ENCODE measurements at places on chromosomes 4 and X.

DNA sequence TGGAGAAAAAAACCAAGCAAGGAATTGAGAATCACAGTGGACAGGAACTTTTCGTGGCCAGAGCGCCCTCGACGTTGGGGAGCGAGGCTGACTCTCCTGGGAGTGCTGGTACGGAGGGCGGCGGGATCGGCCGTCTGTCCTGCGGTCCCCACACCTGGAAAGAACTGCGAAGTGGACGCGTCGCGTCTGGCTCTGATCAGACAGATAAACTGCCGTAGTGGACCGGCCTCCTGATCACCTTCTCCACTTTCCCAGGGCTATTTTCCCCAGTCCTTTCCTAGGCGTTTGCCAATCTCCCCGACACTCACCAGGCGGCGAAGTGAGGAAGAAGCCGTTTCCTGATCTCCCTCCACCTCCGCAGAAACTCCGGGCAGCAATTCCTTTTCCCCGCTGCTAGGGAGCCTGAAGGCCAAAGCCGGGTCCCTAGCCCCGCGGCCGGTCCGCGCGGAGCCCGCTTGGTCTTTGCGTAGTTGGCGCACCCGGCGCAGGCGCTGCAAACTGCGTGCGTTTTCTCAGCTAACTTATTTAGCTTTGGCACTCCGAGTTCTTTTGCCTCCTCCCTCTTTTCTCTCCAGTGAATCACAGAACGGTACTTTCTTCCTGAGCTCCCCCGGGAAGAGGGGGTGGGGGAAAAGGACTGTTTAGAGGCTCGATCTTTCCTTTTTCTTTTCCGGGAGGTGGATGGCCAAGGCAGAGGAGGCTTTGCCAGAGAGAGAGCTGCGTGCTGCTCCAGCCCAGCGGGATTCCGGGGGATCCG lies at the start of gene ARSJ:
Gene ARSJ (minus strand): TSS at position 500 of the 757 bp plus-strand sequence. CDS start 813 bp downstream, outside the sequence.
- no peak for DNase-seq

DNA sequence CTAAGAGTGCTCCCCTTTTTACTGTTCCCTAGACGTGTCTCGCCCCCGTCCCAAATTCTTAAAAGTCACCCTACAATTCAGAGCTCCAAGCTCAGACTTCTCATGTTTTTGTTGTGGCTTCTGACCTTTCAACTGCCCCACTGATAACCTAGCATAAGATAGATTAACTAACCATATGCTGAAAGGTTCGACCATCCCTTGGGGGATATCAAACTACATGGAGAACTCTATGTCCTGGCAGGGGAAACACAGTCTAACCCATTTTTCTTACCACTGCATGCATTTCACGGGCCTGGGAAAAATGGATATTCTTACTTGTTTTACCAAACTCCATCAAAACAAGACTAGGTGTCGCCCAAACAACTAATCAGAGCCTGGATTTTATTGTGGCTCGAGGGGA lies 236.4 kb upstream of the MID1 start:
- no peak for DNase-seq

GRCh38 chrX:13340182-13340791 lies 20.4 kb upstream of the ATXN3L start:
- no peak for DNase-seq

DNA sequence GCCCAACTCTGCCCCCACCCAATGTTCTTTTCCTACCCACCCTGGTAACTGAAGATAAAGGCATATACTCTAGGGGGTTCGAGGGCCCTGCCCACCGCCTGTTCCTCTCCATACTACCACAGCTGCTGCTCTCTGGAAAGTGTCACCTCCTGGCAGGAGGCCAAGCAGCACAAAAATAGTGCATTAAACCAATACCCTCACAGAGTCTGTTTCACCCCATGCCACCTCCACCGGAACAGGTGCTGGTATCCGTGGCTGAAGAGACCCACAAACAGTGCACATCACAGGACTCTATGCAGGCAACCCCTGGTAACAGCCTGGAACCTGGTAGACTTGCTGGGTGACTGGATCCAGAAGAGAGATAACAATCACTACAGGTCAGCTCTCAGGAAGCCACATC lies 85.1 kb upstream of the CTSO start:
- DNase-seq: no peak

DNA sequence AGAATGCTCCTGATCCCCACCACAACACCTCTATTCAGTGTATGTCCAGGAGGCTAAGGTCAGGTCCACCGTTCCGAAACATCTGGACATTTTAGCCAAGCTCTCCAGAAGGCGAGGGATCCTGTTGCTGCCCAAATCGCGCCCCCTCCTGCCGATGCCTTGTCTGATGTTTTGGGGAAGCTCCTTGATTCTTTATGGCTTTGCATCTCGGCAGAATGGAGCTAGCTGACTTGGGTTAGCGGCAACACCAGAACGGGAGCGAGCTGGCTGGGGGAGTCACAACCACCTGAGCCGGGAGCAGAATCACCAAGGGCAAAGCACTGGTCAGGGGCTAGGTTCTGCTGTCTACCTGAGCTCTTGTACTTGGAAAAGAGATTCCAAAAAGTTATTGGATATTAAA lies 6.6 kb upstream of the POU3F4 start:
- DNase-seq: no peak

DNA sequence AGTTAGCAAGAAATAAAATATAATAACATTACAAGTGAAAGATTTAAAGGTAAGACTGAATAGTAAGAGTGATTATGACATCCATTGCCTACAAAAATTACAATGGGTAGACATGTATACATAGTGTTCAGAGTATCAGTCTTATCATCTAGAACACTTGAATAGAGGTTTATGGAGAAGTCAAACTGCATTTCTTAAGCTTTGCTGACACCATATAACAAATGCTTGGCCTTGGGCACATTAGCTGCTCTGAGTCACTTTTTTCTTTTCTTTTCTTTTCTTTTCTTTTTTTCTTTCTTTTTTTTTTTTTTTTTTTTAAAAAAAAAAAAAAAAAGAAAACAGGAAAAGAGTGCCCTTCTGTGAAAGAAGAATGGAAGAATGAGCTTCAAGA lies 220.0 kb downstream of the SPCS3 start:
- DNase-seq: no peak

GRCh38 chr4:73311428-73311827 lies 52.8 kb upstream of the ANKRD17 start:
- DNase-seq: peak; percentile 45

DNA sequence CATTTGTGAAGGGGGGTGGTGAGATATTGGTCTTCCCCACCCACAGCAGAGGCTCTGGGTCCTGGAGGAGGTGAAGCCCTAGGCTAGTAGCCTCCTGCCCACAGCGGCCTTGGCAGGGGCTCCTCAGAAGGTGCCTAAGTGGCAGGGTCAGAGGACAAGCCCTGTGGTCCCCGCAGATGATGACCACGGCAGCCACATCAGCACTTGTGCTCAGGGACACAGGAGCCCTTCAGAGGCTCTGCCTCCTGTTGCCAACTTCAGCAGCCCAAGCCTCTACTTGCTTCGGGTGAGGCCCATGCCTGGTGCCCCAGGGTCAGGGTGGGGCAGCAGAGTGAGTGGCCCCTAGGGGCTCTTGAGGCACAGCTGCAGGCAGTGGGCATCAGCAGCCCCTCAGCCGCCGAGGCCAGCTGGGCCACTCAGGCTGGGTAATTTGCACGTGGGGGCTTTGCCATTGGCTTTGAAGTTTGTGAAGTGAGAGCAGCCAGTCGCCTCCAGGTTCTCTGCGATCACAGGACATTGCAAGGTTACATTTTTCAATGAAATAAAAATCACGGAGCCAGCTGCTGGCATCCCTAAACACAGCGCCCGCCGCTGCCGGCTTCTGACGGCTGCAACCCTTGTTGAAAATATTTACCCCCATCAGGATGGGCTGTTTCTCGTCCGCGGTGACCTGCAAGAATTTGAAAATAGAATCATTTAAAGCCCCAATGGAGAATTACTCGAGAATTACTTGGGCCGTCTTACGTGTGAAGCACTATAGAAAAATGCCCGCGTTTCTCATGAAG lies 108.5 kb downstream of the HMX1 start:
- DNase-seq: no peak

- no peak for DNase-seq
These were observed 62.2 kb upstream of the PRPS1 start for GRCh38 chrX:107565931-107566603.

GRCh38 chr4:28287831-28288233 lies 1427.2 kb downstream of the STIM2 start:
- no peak for DNase-seq

GRCh38 chr4:6740347-6740746 lies 24.4 kb downstream of the BLOC1S4 start:
- DNase-seq: no peak

DNA sequence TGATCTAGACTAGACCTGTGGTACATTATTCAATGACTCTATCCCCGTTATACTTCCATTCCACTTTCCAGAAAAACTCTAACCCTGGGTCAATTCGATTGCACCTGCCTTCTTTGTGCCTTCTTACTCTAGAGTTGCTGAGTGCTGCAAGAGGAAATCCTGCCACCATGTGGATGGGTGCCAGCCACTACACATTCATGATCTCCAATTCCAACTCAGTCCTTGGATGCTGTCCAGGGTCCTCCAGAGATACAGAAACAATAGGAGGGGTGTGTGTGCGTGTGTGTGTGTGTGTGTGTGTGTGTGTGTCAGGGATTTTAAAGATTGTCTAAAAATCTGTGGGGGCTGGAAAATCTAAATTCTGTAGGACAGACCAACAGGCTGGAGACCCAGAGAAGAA lies 42.9 kb upstream of the INTS6L start:
- DNase-seq: peak; percentile 13

GRCh38 chr4:36142504-36142903 lies 101.8 kb downstream of the ARAP2 start:
- DNase-seq: peak; percentile 52

DNA sequence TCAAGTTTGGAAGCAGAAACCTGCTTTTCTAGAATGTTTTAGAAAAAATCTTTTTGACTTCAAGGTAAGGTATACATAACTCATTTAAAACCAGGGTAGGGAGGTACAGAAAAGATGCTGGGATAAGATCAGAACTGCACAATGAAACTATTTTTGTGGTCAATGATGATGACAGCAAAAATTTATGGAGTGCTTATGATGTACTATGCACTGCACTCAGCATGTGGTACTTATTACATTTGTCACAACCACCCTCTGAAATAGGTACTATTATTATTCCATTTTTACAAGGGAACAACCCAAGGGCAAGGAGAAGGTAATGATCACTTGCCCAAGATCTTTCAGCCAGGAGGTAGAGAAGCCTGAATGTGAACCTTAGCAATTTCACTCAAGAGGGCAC lies 8.0 kb downstream of the GPM6B start:
- no peak for DNase-seq

DNA sequence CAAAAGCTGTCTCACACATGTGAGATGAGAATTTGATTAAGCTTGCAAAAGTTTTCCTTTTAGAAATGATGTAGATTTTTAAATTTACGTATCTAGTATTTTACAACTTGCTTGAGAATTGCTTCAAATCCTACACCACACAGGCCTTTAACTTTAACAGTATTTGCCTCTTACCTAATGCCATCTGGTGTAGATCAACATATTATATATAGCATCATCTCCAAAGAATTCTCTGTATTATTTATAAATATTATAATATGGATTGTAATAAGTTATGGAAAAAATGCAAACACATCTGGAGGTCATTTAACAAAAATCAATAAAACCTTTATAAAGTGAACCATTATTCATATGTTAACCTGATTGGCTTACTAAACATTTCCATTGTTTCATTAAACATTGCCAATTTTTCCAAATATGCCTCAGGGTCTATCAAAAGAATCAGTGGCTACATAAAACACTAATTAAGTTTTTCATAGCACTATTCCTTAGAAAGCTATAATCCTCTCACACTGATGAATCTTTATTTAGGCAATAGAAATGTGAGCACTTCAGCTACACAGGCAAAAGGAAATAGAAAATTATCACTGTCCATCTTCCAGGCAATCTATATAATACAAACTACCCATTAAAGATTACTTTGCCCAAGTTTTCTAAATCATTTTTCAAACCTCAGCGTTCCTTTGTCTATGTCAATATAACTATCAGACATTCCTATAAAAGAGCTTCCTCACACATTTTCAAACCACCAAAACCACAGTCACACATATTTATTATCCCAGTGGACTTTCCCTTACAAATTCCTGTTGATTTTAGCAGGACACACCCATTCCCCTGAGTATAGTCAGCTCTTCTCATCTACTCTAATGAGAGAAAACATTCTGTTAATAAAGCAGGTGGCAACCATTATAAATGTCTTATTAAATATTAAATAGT lies 83.5 kb upstream of the INTU start:
- no peak for DNase-seq

DNA sequence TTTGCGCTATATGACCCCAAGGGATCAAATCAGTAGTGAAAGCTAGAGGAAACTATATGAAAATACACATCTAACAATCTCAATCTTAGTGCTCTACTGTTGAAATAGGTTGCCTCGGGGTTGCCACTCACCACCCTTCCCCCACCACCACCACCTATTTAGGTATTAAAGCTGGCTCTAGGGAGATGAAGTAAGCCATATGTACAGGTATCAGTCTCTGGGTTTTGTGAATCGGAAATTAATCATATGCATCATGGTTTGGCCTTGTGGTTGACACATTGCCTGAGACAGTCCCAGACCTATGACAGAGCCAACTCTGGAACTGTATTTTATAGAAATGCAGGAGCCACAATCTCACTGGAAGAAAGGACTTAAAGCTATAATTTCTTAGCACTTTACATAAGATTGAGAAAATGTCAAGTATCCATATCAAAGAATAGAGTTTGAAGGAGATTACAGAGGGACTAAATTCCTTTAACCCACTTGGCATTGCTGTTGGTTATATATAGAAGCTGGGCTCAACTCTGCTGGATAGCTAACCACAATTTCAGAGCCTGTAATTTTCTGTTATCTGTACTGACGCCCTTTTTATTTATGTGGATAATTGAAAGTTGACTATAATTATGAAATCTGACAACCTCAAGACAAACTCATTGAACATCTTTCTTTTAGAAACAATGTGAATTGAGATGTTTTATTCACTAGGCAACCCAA lies 26.7 kb upstream of the BMP2K start:
- DNase-seq: no peak

DNA sequence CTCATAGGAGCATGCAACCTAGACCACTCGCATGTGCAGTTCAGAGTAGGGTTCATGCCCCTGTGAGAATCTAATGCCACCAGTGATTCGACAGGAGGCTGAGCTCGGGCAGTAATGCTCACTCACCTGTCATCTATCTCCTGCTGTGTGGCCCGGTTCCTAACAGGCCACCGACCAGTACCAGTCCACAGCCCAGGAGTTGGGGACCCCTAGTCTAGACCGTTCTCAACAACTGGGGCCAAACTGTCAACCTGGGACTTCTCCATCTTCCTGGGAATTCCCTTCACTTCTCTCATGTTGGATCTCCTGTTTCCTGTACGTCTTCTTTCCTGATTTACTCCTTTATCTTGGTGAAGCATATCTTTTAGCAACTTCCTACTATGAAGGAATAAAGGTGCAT lies 79.4 kb upstream of the HELT start:
- no peak for DNase-seq

DNA sequence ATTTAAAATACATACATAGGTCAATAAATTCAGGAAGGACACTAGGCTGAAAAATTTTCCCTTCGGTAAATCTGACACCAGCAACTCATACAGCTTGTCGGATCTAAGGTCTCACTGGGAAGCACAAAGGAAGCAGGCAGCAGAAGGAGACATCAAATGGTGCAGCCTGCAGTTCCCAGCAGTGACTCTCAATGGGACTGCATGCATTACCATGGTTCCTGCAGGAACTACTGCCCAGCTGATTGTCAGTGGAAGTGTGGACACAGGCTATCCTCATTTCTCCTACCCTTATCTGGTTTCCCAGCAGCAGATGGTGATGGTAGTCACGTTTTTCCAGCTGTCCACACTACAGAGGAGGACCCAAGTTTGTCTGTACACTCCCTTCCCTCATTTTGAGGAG lies 113.3 kb downstream of the PPP1R2C start:
- no peak for DNase-seq

GRCh38 chr4:3192188-3192587 lies 56.8 kb upstream of the MSANTD1 start:
- DNase-seq: no peak

Data from inflammatory macrophage treated with lipopolysaccharide for 4 hours (primary cell).